Mesenchymal stem cell (in vitro differentiated cells and primary cell): ENCODE measurements at places on chromosomes 2 and 18.

GRCh38 chr2:232441147-232441651 is 14.8 kb upstream of the ALPI start:
- DNase-seq: no peak

DNA sequence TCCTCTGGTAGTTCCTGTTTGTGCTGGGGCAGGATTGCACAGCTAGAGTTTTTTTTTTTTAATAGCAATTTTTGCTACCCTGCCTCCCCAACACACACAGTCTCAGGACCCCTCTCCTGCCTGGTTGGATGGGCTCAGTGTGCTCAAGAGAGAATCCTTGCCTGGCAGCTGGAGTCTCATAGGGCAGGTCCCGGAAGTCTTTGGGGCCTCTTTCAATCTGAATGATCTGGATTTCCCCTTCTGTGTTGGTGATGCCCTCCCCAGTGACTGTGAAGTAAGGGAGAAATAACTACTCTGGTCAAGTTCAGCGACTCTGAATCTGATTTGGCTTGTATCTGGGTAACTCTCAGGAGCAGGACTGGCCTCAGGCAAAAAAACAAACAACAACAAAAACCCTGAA is 220.6 kb upstream of the LRRTM1 start:
- no peak for DNase-seq

GRCh38 chr2:8927510-8928455 is 75.7 kb downstream of the MBOAT2 start:
- no peak for DNase-seq

DNA sequence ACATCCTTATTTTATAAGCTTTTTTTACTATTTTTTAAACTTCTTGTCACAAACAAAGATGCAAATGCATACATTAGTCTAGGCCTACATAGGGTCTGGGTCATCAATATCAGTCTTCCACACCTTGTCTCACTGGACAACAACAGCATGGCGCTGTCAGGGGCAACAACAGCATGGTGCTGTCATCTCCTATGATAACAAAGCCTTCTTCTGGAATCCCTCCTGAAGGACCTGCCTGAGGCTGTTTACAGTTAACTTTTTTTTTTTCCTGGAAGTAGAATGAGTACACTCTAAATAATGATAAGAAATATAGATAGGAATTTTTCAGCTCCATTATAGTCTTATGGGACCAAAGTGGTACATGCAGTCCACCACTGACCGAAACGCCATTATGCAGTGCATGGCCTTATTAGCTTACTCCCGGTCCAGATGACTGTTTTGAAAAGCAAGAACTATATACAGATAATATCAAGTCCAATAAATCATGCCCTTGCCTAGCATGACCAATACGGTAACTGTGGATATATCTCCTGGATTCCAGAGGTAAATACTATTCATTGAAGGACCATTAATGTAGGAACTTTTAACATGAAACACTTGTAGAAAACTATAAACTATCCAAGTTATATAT is 38.4 kb downstream of the TCF4 start:
- DNase-seq: no peak

GRCh38 chr2:195848119-195848899 is 191.3 kb downstream of the SLC39A10 start:
- no peak for DNase-seq

DNA sequence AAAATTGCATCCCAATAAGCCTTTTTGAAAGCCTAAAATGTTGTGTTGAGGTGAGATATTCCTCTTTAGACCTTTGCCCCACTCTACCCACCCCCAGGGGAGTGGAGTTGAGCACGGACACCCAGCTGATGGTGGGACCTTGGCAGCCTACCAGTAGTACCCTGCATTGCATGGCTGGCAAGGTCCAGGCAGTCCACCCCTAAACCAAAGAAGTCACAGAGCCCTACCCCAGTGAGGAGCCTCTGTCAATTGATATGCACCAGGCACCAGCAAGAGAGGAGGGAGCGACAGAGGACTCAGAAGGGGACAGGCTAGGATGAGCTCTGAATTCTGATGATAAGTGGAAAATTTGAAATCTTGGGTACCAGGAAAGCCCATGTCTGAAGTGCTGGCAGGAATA is 38.6 kb downstream of the MARCO start:
- no peak for DNase-seq

GRCh38 chr2:46967990-46968647 is 52.5 kb upstream of the MCFD2 start:
- DNase-seq: peak; percentile 83

GRCh38 chr18:54911551-54911950 is 47.7 kb downstream of the CCDC68 start:
- DNase-seq: no peak

GRCh38 chr2:10880586-10881321 is 31.0 kb upstream of the KCNF1 start:
- DNase-seq: no peak

DNA sequence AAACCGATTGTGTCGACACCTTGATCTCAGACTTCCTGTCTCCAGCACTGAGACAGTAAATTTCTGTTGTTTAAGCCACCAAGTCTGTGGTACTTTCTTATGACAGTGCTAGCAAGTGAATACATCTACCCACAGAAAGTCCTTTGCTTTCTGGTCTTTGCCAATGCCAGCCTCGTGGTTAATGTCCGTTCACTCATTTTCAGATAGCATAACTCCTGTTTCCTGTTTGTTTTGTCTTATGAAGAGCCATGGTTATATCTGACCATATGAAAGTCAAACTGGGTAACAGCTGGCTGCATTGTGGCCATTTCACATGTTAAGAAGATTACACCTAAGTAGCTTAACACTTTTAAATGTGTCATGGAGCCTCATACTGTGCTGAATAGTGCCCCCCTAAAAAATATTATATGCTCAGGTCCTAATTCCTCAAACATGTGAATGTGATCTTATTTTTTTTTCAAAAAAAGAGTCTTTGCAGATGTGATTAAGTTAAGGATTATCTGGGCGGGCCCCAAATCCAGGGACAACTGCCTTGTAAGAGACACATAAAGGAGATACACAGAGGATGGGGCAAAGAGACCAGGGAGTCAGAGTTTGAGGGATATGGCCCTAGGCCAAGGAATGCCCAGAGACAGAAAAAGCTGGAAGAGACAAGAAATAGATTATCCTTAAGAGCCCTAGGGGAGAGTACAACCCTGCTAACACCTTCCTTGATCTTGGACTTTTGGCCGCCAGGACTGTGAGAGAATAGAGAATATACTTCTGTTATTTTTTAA is 118.0 kb downstream of the KCNE4 start:
- DNase-seq: no peak

DNA sequence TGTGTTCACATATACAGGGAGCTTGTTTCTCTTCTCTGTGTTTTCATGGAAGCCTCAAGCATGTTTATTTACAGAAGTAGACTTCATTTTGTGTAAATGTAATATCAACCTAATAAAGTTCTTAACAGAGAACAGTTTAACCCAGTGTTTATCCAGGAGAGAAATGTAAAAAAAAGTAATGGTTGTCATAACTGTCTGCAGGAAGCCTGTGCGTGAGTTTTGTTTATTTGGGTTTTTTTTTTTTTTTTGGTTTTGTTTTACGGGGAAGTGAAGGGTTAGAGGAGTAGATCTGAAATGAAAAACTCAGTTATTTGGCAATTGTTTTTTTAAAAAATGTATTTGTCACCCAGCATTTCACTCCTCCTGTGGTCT is 124.7 kb downstream of the RAPGEF4 start:
- no peak for DNase-seq

GRCh38 chr2:113209011-113209645 is 35.4 kb downstream of the PSD4 start:
- DNase-seq: peak; percentile 55

GRCh38 chr2:13616059-13616458 is 899.3 kb downstream of the TRIB2 start:
- DNase-seq: no peak

- DNase-seq: no peak
Observed at GRCh38 chr2:80299661-80300060, 4.9 kb downstream of the LRRTM1 start.

- peak; percentile 90 for DNase-seq
Observed at GRCh38 chr2:47534179-47534919, 131.4 kb downstream of the MSH2 start.
